Femur (tissue), 1 donor: ENCODE measurements at places on chromosomes 11 and 22.

- peak; percentile 54 for DNase-seq
Observed at GRCh38 chr22:22897091-22897490, 9.5 kb downstream of the IGLL5 start.

DNA sequence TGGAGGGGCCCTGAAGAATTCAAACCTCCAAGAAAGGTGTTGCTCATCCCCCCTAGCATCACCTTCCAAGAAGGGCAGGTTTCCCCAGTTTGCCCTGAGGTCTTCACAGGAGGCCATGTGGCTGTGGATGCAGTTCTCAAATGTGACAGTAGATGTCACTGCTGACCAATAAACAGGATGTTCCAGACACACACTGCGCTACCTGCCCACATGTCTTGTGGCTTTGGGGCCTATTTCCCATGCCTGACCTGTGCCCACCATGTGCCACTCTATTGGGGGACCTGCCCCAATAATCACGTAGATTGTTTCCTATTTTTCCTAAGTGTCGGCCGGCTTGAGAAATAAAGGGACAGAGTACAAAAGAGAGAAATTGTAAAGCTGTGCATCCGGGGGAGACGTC is 4.5 kb downstream of the GSTT2 start:
- DNase-seq = no peak

GRCh38 chr22:39122772-39123470 is 25.9 kb downstream of the APOBEC3H start:
- no peak for DNase-seq

GRCh38 chr22:23306926-23307325 is 126.6 kb downstream of the BCR start:
- no peak for DNase-seq

DNA sequence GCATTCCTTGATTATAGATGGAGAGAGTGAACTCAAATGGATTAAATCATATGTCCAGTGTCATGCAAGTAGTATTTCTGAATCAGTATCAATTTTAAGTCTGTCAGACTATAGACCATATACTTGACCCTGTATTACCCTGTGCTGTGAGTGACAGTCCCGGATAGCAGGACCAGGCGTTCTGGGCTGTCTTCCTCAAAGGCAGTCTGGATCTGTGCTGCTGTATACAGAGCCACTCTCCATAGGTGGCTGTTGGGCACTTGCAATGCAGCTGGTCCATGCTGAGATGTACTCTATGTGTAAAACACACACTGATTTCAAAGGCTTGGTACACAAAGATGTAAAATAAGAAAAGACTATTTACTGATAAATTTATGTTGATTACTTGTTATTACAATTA is 294.3 kb downstream of the OPCML start:
- no peak for DNase-seq

GRCh38 chr22:37053310-37054055 is 1.9 kb downstream of the KCTD17 start:
- DNase-seq = no peak

- no peak for DNase-seq
Observed at GRCh38 chr11:61106894-61107470, 4.7 kb downstream of the CD5 start.

GRCh38 chr11:47451436-47451835 is 2.5 kb upstream of the RAPSN start:
- no peak for DNase-seq

GRCh38 chr22:37470087-37470445 is 16.1 kb downstream of the MFNG start:
- no peak for DNase-seq

GRCh38 chr11:24755260-24755839 is 258.5 kb downstream of the LUZP2 start:
- no peak for DNase-seq

DNA sequence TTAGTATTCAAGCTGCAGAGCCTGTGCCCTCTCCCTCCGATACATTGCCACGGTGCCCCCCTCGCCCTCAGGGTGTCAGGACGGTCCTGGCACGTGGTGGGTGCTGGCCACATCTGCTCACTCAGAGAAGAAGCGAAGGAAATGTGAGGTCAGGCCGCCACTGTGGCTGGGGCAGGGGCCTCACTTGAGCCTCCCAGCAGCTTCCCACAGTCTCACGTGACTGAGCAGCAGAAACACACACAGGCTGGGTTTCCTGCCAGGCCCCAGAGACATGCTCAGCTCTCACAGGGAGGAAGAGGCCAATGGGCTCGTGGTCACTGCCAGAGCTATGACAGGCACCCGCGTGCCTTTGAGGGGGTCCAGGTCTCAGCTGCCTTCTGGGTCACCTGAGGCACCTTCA is 37.9 kb upstream of the PRR5 start:
- peak; percentile 82 for DNase-seq

DNA sequence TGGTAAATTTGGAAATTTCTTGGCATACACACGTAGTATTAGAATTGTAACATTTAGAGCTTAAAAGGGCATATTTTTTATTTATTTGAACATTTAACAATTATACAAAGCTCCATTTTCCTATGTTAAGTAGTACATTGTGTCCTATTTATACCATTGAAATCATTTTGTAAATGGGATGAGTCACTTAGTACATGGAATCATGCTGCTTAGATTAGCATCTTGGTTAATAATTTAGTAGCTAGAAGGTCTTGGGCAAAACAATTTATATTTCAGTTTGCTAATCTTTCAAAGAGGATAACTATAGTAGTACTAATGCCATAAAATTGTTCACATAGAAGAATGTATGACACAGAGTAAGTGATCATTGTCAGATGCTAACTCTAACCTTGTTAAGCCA is 450.1 kb upstream of the LUZP2 start:
- no peak for DNase-seq

DNA sequence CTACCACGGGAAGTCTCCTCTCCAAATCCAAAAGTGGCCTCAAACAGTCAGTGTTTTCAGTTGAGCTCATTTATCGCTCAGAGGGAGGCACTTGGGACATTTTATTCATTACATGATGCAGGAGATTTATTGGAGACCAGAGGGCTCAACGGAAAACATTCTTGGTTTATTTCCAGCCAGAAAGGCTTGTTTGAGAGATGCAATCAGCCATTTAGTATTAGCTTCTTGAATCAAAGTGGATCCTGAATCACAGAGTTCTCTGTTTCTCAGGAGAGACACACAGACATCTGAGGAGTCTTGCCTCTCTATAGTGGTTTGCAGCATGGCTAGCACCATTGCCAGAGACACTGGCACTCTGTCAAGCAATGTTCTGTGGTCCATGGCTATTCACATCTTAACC is 31.5 kb downstream of the CD44 start:
- peak; percentile 42 for DNase-seq

GRCh38 chr11:959027-959426 is 33.4 kb downstream of the AP2A2 start:
- no peak for DNase-seq

DNA sequence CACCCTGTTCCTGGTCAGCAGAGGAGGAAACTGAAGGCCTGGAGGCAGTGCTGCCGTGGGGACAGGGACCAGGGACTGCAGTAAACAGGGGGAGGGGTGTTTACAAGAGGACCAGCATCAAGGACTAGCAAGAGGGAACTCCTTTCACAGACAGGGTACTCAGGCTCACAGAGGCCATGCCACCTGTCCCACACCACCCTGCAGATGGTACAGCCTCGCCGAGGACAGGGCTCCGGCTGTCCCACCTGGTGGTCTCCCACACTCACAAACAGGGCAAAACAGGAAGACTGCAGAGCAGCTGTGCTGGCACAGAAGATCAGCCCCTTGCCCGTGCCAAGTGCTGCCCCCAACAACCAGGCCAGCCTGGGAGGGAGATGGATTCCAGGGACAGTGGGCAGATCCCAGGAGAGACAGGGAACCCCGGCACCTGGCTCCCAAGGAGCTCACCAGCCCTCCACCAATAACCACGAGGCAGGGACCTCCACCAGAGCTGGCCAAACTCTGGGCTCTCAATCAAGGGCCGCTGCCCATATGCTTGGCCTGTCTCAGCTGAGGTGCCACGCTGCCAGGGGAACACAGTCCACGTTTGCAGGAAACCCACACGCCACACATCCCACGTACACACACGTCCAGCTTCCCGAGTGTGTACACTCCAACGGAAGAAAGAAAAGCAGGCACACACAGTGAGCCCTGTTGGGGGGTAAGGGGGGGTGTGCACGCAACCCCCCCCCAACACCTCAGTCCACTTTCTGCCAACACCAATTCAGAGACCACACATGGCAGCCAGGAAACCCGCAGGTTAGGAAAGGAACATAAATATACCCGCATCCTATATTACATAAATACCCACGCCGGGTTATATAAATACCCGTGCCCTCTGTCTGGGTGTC is 2.1 kb downstream of the CSNK1E start:
- DNase-seq = peak; percentile 65

- DNase-seq = no peak
Observed at GRCh38 chr22:50581031-50581949, 1.4 kb downstream of the CHKB start.

DNA sequence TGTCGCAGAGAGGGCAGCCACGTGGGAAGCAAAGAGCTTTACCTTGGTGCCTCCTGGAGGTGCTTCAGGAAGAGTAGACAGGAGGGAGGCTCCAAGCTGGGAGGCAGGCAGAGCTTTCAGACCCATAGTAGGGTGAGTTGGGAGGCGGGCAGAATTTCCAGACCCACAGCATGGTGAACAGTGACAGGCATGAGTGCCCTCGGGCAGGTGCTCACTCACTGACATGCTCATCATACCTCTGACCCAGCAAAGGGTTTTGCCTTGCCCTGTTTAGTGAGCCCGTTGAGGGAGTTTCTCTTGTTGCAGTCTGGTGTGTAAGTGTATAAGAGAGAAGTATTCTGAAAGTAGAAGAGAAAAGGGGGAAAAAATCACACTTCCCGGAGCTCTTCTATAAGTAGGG is 86.4 kb upstream of the NTM start:
- no peak for DNase-seq

GRCh38 chr11:15190611-15191010 is 75.9 kb downstream of the INSC start:
- DNase-seq = no peak

DNA sequence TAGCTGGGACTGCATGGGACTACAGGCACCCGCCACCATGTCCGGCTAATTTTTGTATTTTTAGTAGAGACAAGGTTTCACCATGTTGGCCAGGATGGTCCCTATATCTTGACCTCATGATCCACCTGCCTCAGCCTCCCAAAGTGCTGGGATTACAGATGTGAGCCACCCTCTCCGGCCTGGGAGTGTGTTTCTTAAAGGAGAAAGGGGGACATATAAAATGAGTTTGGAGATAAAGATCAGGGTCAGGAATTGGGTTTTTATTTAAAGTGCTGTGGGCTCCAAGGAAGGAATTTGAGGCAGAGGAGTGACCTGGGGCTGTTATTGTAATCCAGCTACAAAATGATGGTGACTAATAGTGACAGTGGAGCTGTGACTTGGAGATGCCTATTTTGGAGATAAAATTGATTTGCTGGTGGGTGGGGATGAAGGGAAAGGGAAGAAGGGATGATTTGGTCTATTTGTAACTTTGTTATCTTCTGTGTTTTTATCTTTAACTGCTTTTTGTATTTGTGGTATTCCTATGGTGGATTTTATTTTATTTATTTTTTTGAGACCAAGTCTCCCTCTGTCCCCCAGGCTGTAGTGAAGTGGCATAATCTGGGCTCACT is 5.0 kb downstream of the CRKL start:
- DNase-seq = no peak

- peak; percentile 60 for DNase-seq
Observed at GRCh38 chr11:33936725-33937604, 45.1 kb upstream of the LMO2 start.
